Gastroesophageal sphincter (tissue), 4 donors: ENCODE measurements at places on chromosomes 1 and 21.

DNA sequence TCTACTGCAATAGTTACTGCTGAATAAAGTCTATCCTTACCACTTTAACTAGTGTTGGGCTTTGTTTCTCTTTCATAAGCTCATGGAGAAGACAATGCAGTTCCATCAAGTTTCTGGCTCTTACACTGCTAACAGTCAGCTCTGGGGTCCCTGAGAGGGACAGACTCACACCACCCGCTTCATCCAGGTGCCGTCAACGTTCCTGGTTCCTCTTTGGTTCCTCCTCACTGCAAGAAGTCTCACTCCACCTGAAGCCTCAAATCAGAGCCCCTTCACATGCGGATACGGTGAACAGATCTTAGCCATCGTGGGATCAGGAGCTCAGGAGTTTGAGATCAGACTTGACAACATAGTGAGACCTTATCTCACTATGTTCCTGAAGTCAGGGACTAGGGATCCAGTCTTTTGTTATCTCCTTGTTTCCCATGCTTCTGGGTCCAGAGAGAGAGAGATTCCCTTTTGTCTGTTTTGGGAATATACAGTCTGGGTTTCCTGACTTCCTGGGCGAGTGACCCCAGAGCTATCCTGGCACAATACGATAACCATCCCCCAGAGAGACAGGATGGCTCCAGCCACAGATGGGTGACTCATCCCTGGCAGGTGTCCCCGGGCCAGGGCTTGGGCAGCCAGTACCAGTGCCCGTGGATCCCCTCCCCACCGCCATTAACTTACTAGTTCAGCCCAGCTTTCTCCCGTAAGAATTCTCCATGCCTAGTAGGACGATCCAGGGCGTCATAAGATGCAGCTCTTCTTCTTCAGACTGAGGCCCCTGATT is 14.3 kb upstream of the PCP4 start:
- no peak for ATAC-seq

DNA sequence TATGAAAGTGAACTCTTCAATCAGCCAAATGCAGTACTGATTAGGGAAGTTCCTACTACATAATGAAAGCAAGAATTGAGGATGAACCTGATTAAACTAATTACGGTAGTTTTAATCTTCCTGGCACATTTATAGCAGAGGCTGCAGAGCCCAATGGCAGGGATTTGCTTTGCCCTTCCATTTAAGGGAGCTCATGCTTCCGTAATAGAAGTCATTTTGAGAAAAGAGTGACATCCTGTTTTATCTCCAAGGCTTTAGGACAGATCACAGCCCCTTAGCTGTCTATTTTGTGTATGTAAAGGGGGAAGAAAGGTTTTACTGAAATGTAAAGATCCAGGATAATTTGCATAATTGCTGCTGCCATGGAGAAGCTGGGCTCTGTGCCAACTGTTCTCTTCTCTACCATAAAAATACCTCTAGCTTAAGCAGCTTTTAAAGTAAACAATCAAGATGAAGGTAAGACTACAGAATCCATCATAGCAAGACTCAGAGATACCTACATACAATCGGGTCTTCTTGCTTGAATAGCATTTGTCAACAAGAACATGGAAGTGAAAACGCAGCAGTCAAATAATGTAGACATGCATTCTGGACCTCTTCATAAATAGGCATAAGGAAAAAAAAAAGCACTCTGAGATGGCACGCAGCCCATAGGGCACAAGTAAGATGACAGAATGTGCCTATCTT is 62.5 kb downstream of the ASH1L start:
- ATAC-seq: no peak

DNA sequence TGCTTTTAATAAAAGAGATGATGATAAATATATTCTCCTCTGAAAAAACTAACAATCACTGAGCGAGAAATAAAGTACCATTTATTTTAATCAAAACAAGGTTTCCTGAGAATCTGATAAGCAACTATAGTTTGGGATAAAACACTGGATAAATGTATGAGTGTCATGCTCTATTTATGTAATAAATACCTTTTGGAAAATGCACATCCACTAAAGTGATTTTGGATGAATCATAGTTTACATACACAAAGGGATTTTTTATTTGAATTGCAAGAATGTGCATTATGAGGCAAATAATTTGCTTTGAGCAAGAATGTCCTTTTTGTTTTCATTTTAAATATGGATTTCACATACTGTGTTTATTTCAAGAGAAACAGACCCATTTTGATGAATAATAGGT is 1483.5 kb downstream of the MRPL39 start:
- ATAC-seq: no peak

- ATAC-seq: no peak
Observed at GRCh38 chr1:59574085-59574484, 240.7 kb upstream of the HOOK1 start.

DNA sequence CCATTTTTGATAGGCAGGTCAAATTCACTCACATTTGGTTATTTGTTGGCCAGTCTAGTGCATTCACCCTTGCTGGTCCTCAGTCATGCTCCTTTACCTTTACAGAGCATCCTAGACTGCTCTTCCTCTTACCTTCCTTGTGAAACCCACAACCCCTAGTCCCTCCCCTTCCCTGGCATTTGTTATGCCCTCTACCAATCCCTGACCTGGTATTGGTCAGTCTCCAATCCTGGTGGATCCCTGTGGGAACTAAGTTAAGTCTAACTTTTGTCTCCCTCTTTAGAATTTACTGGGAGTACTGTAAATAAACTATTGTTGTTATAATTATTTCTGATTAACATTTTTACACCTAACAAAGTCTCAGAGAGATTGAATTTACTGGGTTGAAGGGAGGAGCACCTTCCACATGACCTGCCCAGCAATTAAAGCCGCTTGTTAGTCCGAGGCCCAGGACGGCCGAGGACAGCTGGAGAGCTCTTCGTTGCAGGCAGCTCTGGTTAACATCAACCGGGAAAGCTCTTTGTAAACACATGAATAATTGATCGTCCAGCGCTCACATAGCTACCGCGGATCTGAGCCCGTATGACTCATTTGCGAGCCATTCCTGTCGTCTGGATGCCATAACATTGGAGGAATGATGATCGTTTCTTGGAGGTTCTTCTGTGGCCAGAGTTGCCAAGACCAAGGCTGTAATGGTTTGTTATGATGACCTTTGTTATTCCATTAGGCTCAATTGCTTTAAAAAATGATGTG is 31.9 kb downstream of the MTARC1 start:
- peak; percentile 90 for ATAC-seq

- ATAC-seq: no peak
Observed at GRCh38 chr1:6858596-6858995, 73.3 kb downstream of the CAMTA1 start.

- ATAC-seq: no peak
Observed at GRCh38 chr1:107536266-107536665, 395.4 kb downstream of the NTNG1 start.

GRCh38 chr1:173954179-173954578 is 37.1 kb upstream of the SERPINC1 start:
- ATAC-seq: no peak

- no peak for ATAC-seq
Observed at GRCh38 chr1:228020686-228021354, 14.0 kb downstream of the WNT3A start.

DNA sequence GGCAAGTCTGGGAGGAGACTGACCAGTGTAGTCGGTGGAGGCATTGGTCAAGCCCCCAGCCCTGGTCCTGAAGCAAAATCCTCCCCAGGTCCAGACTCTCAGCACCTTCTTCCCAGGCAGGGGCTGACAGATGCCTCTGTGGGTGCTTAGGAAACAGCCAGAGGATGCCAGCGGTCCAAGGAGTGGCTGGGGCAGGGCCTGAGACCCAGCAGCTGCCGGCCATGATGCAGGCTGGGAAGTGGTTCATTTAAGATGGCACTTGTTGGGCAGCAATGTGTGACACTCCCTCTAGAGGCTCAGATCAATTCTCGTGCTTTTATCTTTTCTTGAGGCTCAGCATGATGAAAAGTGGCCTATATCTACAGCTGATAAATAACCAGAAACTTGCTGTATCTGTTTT is 165.0 kb upstream of the VAMP3 start:
- ATAC-seq: no peak

GRCh38 chr1:201265756-201266155 is 17.6 kb upstream of the PKP1 start:
- ATAC-seq: no peak

DNA sequence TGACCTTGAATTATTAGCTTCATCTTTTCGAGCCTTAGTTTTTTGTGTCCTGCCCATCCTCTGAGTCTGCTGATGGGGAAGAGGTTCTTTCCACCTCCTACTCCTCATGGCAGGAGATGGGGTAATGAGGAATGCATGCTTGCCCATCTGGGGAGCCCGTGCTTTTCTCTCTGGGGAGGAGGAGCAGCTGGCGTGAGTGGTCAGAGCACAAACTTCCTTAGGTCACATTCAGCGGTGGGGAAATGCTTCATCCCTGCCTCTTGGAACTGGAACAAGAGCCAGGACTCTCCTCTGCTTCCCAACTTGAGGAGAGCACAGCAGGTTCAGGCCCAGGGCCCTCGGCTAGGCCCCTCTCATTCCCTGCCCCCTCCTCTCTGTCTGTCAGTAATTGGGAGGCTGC is 155.0 kb downstream of the PCNX2 start:
- ATAC-seq: peak; percentile 25
